Activated naive CD4-positive, alpha-beta T cell treated with anti-CD3 and anti-CD28 coated beads for 36 hours (primary cell): ENCODE measurements at places on chromosomes 7 and 10. TPM values are rescaled to one million over a fixed set of nuclear protein-coding genes. Genes with fewer than 3 reads are reported as not detected.

Gene APBB1IP
- 30.9 TPM for total RNA-seq

Gene FOXI2
- not detected for total RNA-seq

Gene COL28A1
- not detected for total RNA-seq

DNA sequence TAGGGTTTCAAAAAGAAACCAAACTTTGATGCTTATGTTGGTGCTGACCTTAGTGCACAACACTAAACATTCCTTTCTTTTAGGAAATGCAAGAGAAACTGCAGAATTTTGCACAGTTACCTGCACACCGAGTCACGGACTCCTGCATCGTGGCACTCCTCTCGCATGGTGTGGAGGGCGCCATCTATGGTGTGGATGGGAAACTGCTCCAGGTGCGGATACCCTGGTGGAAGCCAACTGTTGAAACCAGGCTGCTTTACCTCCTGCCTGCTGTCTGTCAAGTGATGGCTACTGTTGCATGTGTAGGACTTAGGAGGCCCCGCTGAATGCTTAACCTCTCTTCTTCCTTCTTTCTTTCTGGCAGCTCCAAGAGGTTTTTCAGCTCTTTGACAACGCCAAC is 11.7 kb downstream of the CASP2 start:
- H3K4me1 ChIP-seq, result peaks cover 31% of the 10 kb centered on the region
- DNase-seq, result peak; percentile 72
- H3K36me3 ChIP-seq, result peaks cover 71% of the 10 kb centered on the region
- peak overlapping the region; percentile 15 for H3K27ac ChIP-seq

DNA sequence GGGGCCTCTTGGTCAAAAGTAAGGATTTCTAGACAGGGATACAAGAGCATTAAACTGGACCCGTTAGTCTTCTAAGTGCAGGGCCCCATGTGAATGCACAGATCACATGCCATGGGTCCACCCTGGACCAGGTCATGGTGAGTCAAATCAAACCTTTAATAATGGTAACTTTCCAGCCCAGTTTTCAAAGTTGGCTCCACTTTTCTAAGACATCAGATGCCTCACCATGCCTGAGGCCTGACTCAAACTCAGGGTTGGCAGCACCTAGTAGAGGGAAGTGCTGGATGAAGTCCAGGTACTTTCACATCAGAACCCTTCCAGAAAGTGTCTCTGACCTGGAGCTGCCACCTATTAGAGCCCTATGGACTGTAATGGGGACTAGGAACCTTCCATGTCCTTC is 9.7 kb upstream of the SMIM30 start:
- no peak overlapping the region for H3K27ac ChIP-seq
- no peaks in the 10 kb centered on the region for H3K36me3 ChIP-seq
- H3K27me3 ChIP-seq, result peaks cover 3% of the 10 kb centered on the region
- no peak for DNase-seq
- H3K4me1 ChIP-seq, result peaks cover under 1% of the 10 kb centered on the region

DNA sequence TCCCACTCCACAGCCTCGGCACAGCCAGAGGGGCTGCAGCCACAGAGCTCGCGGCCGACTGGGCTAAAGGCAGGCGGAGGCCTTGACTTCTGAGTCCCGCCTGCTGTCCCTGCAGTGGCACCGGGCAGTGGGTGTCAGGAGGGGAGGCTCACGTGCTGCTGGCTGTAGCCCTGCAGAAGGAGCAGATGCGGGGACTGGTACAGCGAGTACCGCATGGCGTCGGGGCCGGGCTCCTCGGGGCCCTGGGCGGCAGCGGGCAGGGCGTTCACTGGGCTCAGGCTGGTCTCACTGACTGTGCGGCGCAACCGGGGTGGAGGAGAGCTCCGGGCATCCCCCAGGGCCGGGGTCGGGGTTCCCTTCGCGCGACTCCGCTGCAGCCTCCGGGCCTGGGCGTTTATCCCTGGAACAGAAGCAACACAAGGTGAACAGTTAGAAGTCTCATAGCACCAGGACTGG is 25.6 kb downstream of the PAPOLB start:
- no peak overlapping the region for H3K27ac ChIP-seq
- no peaks in the 10 kb centered on the region for H3K36me3 ChIP-seq
- no peaks in the 10 kb centered on the region for H3K4me1 ChIP-seq
- no peaks in the 10 kb centered on the region for H3K27me3 ChIP-seq

DNA sequence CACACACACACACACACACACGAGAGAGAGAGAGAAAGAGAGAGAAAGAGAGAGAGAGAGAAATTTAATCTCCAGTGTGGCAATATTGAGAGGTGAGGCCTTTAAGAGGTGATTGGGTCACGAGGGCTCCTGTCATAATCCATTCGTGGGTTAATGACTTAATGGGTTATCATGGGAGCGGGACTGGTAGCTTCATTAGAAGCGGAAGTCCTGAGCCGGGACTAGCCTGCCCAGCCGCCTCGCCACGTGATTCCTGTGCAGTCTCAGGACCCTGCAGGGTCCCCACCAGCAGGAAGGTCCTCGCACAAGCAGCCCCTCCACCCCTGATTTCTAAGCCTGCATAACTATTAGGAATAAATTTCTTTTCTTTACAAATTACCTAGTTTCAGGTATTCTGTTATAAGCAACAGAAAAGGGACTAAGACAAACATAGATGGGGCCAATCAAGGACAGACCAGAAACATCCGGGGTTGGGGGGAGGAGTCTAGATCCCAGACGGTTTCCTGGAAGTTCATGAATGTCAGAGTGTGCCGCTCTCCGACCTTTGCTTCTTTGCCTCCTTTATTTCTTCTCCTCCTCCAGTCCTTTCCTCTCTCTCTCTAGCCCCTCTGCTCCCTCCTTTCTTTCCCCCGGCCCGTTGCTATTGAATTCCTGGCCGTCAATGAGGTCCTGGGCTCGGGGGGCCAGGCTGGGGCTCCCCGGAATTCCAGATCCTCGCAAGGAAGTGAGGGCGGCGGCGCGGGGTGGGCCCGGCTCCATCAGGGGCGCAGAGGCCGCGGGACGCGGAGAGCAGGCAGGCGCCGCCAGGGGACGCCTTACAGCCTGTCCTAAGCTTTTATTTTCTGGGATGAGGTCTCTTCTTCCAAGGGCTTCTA is 146.8 kb downstream of the CYP26A1 start:
- no peaks in the 10 kb centered on the region for H3K4me1 ChIP-seq
- no peaks in the 10 kb centered on the region for H3K36me3 ChIP-seq
- H3K27me3 ChIP-seq, result no peaks in the 10 kb centered on the region
- DNase-seq, result no peak
- no peak overlapping the region for H3K4me3 ChIP-seq

DNA sequence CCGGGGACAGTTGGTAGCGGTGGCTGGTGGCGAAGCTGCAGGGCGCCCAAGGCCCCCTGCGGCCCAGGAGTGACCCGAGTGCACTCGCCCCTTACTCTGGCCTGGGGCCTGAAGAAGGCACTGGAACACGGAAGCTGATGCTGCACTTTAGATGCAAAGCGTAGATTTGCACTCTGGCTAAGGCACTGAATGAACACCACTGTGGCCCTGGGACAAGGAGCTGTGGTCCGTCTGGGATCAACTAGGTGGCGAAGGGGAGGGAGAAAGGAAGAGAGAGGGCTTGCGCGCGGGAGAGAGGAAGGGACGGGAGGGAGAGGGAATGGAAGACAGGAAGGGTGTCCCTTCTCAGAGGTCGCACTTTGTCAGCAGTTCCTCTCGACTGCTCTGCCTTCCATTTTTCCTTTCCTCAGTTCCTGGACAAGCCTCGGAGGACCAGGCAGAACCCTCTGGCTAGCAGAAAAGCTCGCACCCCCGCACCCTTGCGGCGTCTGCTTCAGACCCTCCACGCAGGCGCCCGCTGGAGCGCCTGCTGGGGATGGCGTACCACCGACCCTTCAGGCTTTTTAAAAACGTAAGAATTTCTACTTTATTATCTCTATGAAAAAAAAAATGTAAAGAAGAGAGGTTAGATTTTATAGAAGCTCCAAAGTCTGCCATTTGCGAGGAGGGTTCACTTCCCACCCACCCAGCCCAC is 1.2 kb downstream of the FERD3L start:
- no peak overlapping the region for H3K27ac ChIP-seq
- H3K4me3 ChIP-seq, result no peak overlapping the region
- H3K36me3 ChIP-seq, result no peaks in the 10 kb centered on the region
- no peak for DNase-seq
- H3K4me1 ChIP-seq, result no peaks in the 10 kb centered on the region
